NCI-H1105 (cell line): ENCODE measurements at places on chromosomes 3 and 15.

DNA sequence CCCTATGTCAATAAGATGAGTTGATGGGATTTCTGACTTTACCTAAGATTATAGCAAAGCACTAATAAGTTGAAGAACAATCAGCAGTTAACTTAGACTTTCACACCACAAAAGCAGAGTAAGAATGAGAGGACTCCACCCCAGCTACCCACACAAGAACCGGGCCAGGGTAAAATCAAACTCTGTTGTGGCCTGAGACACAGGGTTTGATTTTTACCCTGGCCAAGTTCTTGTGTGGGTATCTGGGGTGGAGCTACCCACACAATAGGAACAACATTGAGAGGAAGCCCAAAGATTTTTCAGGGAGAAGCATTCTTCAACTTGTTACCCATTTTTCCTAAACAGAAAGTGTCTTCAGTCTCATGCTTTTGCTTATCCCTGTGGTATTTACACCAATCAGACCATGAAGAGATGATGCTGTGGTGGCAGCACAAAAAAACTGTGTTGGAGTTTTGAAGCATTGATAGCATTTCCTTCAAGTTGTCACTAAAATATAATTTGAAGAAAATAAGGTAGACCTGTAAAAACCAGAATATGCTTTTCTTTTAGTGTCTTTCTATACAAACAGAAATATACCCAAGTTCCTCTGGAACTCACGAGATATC, 25.6 kb downstream of the CPOX start:
- DNase-seq: no peak

DNA sequence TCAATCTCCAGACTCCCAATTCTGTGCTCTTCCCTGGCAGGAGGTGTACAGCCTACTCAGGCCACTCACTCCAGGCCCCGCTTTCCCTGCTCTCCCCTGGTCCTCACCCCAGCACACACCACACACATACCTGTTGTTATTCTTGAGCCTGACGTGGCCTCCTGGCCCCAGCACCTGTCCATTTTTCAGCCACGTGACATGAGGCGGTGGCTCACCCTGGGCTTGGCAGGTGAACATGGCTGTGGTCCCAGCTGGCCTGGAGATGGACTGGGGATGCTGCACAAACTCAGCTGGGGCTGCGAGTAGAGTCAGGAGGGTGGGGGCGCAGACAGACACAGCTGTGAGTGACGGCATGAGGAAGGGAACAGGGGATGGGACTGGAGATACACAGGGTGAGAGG, 27.3 kb downstream of the RNU5B-1 start:
- DNase-seq: no peak

DNA sequence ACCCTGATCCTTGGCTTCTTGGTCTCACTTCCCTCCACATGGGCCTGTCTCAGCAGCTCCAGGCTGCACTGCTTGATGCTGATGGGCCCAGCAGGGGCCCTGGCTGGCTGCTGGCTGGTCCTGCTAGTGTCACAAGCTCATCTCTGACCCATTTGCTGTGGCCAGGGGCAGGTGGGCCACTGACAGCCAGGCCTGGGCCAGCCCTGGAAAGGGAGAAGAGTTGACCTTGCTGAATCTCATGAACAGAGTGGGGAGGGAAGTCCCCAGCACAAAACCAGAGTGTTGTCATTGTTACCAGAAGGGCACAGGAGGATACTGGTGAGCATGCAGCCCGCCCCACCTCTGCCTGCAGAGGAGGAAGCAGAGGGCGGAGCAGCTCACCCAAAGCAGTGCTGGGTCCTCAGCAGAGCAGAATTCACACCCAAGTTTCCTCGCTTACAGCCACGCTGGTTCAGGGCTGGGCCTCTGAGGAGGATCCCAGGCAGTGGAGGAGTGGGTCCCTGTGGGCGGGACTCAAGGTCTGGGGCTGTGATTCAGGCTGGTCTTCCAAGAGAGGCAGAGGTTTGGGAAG, 7.6 kb upstream of the KLF15 start:
- no peak for DNase-seq

- DNase-seq: peak; percentile 70
Measured at GRCh38 chr15:70892912-70893560, 410 bp downstream of the LRRC49 start.

DNA sequence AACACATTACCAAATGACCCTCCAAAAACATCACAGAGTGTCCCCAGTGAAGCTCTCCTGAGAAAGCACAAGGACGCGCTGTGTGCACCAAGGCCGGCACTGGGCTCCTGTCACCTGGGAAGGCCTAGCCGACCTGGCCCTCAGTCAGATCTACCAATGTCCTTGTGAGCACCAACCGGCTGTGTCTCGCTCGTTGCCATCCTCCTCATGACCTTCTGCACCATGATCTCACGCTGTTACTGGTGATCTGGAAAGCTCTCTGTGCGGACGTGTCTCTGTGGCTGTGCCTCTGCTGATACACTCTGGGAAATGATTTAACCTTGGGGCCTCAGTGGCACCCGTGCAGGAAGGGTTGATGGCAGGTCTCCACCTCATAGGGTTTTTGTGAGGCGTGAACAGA, 24.2 kb downstream of the ZXDC start:
- no peak for DNase-seq

- no peak for DNase-seq
Measured at GRCh38 chr3:182983876-182984275, 3.5 kb upstream of the DCUN1D1 start.
